ENCODE measurements at places on chromosomes 2 and 18.

DNA sequence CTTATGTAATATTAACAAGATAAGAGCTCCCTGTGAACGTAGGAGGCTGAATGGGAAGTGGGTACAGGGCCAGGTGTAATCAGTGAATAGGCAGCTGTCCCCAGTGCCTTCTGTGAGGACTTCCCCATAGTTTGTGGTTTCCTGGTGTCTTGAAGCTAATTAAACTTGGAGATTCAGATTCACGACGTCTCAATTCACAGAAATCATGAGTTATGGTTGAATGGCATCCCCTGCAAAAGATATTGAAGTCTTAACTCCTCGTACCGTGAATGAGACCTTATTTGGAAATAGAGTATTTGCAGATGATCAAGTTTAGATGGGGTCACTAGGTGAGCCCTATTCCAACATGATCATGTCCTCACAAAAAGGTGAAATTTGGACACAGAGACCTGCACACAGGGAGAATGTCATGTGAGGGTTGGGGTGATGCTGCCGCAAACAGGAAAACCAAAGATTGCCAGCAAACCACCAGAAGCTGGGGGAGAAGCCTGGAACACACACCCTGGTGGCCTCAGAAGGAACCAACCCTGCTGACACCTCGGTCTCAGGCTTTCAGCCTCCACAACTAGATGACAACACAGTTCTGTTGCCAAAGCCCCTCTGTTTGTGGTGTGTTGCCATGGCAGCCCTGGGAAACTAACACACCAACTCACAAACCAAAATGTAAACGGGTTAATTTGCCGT, 13.2 kb downstream of the ARL4C start:
- no peak for DNase-seq

DNA sequence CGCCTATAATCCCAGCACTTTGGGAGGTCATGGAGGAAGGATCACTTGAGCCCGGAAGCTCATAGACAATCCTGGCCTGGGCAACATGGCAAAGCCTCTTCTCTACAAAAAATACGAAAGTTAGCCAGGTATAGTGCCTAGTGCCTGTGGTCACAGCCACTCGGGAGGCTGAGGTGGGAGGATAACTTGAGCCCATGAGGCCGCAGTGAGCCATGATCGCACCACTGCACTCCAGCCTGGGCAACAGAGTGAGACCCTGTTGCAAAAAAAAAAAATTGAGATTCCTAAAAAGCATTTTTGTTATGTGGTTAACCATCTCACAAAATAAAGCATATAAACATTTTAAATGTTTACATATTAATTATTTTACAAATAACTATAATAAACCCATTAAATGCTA, 13.9 kb downstream of the PCBP1 start:
- no peak for DNase-seq

- DNase-seq = no peak
Measured at GRCh38 chr2:165624470-165624800, 154.9 kb downstream of the CSRNP3 start.

GRCh38 chr2:67646714-67647333, 249.7 kb downstream of the ETAA1 start:
- DNase-seq = no peak

DNA sequence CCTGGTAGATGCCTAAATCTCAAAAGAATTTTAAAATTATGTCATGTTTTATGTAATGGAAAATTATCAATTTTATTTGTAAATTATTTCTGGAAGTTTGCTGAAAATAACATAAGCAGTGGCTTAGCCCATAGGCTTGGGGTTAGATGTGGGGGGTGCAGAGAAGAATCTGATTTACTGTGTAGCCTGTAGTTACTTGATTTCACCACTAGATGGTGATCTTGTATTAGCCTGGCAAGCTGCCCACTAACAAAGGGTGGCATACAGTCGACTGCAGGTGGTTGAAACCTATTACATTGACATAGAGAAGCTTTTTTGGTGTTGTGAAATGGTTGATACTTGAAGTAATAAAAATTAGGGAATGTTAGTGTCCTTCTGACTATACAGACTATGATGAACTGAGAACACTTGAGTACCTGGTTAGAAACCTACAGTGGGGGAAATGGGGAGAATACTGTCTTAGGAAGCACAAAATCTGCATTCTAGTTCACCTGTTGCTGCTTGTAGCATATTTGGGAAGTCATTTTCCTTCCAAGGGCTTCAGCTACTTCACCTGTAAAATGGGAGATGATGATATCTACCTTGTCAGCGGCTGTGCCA, 191.0 kb upstream of the LHCGR start:
- DNase-seq = no peak

GRCh38 chr2:160039166-160039903, 23.1 kb downstream of the PLA2R1 start:
- DNase-seq = no peak

GRCh38 chr2:40559175-40559574, 107.3 kb upstream of the SLC8A1 start:
- DNase-seq = no peak

GRCh38 chr2:212021947-212022346, 516.7 kb downstream of the ERBB4 start:
- no peak for DNase-seq

DNA sequence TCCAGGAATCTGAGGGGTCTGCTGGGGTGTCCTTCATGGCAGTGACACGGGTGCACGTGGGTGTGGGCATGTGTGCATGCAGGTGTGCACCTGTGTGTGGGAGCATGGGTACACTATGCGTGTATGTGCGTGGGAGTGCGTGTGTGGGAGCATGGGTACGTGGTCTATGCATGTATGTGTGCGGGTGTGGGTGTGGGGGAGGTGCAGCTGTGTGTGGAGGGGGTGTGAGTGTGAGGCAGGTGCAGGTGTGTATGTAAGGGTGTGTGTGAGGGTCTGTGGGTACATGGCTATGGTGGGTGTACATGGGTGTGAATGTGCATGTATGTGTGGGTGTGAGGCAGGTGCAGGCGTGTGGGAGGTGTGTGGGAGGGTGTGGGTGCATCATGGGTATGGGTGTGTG, 36.3 kb downstream of the EIPR1 start:
- DNase-seq = no peak

GRCh38 chr2:239131521-239131920, 269.3 kb downstream of the HDAC4 start:
- DNase-seq = no peak

GRCh38 chr2:116489944-116490343, 1324.5 kb upstream of the DDX18 start:
- DNase-seq = no peak
